NK-92 treated with Interleukin-12 subunit alpha and Interleukin-12 subunit beta, amount 100 ng/mL, for 24 hours (cell line): ENCODE measurements at places on chromosomes 7 and 10.

- no peak for DNase-seq
Observed at GRCh38 chr10:91683975-91684374, 51.1 kb upstream of the PPP1R3C start.

DNA sequence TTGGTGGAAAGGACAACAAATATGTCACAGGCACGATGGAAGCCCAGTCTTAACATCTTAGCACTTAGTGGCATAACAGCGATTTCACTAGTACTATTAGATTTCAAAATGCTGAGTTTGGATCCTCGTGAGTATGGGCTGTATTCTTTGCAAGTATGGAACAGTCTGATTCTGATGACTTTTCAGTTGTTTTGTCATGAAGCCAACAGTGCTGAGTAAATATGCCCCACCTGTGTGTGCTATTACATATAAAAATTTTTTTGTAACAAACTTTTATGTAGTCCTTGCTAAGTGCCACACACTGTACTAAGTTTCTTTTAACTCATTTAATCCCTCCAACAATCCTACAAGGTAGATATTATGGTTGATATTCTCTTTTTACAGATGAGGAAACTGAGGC lies 30.8 kb downstream of the MTURN start:
- no peak for DNase-seq

- DNase-seq, result no peak
Observed at GRCh38 chr7:947391-948210, 6.9 kb downstream of the ADAP1 start.

DNA sequence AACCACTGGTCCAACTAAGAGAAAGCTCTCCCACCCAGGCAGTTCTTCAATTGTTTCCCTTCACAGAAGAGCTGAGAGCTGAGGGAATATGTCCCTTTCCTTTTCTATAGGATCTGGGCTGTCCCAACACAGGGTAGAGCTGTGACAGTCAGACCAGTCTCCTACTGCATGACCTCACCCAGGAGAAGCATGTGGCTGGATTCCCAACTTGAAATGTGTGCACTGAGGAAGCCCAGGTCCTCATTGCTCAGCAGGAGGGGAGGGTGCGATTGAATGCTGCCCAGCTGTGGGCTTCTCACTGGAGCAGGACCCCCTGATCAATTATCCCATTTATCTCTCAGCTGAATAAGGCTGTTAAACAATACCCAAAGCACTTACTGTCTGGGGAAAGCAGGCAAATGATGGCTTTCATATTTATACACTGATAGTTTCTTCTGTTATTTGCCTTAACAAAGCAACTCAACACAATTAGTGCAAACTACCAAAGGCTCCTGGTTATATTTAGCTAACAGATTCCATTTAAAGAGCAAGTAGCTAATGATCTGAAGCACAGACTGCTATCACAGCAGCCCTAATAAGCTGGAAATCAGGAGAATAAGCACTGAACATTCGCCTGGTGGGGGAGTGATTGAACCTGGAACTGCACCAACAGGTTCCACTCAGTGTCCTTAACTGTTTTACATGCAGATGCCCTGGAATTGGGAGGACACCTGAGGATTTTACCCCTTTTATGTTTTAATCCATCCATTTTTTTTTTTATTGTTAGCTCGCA lies 508.8 kb downstream of the CCSER2 start:
- DNase-seq, result no peak

DNA sequence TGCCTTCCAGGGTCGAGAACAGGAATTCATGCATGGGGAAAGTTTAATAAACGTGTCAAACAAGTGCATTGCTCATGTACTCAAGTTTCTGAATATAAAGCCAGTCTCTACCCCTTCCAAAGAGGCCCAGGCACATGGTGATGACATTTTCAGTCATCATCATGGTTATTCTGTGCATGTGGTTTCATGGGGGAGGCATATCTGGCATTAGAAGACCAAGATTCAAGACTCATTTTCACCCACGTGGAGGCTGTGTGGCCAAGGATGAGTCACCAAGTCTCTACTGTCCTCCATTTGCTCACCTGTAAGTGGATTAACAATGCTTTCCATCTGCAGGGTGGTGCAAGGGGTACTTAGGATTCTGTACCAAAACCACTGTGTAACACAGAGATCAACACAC lies 34.0 kb upstream of the CNPY1 start:
- no peak for DNase-seq

GRCh38 chr7:149883452-149883861 lies 9.7 kb downstream of the ATP6V0E2 start:
- DNase-seq, result no peak

- no peak for DNase-seq
Observed at GRCh38 chr7:137873524-137873923, 26.8 kb upstream of the DGKI start.

GRCh38 chr7:29230871-29231345 lies 36.3 kb downstream of the CHN2 start:
- no peak for DNase-seq

GRCh38 chr10:103828587-103829197 lies 26.7 kb downstream of the SH3PXD2A start:
- no peak for DNase-seq

DNA sequence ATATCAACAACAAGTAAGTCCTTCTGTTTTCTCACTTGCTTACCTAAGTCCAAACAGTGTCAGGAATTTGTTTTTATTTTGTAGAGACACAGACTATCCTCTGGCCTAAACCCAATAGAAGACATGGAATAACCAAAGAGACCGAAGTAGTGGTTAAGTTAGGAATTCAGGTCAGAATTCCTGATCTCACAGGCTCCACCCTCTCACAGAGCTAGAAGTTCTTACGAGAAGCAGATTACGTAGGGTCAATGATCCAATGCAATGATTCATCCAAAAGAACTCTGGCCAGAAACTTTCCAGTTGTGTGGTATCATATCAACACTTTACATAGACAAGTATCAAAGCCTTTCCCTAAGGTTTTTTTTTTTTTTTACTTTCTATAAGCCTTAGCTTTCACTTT lies 73.8 kb downstream of the IQUB start:
- DNase-seq, result no peak

DNA sequence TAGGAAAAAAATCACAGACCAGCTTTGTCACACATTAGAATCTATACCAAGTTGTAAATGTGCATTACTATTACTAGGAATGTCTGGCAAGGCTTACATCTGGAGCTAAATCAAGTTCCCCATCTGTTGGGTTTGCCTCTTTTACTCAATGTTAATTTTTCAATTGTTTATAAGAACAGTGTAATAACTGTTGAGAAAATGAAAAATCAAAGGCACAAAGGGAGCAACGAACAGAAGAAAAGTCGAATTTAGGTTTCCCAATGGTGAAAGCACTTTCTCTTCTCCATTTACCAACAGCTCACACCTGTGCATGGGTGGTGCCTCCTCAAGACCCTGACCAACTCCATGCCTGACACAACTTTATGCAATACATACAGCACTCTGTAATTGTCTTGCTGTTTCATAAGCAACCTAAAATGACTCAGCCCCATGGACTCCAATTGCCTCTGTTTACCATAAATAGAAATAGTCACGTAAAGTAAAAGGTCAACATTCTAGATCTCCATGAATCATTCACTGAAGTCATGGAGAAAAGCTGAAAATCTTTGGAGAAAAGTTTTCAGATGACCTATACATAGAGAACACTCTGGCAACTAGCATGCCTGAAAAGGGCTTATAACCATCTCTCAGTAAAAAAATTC lies 95.5 kb upstream of the KCNIP2 start:
- DNase-seq, result no peak

GRCh38 chr10:117762819-117763172 lies 220.2 kb downstream of the EMX2 start:
- DNase-seq, result no peak

DNA sequence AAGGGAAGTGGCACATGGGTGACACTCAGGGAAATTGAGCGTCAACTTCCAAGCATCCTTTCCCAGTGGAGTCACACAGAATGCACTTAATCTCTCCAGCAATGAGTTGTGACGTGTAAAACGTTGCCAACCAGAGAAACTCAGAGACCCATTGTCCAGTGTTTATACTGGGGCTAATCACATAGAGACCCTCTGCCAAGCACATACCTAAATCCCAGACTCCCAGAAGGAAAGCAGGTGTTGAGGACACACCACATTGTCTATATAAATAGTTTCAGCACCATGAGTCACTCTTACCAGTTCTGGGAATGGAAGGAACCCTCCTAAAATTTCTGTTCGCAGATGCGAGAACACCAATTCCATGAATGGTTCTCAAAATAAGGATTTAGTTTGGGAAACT lies 76.4 kb upstream of the BET1 start:
- DNase-seq, result no peak

DNA sequence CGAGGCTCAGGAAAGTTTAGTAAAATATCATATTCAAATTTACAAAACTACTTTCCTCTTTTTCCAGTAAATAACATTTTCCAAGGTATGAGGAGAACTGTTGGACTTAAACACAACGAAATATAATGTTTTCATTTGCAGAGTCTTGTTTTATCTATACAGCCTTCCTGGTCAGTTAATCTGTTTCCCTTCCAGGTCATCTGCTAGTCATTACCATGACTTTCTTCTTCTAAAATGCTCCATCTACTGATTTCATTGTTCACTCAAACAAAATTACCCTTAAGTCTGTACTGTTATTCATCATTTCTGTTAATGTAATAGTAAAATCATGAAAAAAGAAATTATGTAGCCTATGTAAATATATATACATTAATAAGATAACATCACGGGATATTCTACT lies 69.8 kb downstream of the GNAI1 start:
- DNase-seq, result no peak

GRCh38 chr10:133314911-133315310 lies 6.2 kb downstream of the ZNF511 start:
- DNase-seq, result no peak

DNA sequence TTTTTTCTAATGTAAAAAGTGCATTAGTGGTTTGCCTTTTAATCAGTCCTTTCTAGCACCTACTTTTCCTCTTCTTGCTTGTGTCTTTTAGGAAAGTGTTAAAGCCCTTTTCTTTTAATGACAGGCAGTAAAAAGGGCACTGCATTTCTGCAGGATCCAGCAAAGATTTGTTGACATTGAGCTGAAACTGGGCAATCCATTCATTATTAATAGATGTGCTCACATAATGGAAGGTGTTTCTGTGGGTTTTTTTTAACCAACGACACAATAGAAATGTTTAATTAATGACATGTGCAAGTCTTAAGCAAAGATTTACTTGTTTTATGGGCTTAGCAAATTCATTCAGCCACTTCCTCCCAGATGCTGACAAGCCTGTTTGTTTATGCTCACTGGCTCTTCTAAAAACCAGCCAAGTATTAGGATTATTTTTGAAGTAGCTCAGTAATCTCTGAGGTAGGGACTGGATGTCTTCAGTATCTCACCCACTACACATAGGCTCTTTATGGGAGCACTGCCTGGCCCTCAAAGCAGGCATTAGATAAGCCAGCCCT lies 1201.1 kb downstream of the SORCS1 start:
- no peak for DNase-seq

DNA sequence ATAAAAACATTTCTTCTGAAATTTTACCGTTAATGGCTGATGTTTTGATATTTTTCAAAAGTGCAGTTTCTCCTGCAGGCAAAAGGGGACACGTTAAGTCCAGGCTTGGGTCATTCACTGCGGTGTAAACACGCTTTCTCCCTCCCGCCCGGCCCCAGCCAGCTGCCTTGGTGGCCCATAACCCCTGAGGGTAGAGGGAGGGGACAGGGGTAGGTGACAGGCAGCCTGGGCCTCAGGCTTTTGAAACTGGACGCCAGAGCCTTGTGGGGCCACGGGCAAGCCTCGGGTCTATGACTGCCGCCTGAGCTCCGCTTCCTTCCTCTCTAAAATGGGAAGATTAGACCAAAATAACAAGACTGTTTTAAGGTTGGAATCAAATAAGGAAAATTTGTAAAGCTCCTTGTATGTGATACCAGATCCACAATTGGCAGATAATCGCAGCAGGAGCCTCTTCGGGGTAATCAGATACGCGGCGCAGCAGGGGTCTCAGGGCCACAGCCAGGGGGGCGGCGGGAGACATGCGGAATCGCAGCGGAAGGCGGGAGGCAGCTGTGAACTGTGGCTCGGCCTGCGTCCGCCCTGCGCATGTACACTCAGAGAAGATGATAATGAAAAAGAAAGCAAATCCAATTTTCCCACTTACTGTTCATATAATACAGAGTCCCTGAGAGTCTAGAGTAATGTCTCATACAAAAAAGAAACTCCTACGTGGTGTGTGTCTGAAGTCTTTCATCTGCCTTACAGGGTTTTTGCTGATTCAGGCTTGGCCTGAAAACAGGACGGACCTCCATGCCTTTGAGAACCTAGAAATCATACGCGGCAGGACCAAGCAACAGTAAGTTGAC lies 138.3 kb downstream of the EGFR start:
- no peak for DNase-seq

DNA sequence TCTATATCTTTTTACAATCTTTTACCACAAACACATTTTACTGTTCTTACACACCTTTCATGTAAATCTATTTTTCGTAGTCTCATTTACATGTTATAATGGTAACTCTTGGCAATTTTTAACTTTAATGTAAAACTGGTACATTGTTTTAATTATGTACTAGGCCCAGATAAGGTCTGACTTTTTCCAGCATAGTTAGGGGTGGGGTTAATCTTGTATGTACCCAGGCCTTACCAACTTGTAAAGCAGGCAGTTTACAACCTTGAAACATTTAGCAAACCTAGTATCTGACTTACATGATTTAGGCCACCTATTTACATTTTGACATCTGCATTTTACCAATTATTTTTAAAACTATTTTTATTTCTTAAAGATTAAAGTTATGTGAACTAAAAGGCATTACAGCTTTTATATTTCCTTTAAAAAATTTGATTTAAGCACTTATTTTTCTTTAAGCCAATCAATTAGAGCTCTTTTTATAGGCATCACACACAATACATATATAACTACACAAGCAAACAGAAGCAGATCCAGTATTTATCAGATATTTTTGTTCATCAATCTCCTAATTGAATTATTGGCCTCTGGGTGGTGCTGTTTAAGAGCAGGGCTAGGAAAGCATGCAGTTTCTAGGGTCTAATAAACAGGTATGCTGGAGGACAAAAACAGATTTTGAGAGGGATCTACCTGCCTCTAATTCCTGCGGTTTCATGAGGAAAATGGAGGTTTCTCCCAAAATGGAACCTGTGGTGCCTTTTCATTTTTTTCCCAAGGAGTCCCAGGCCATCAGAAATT lies 19.7 kb upstream of the CROT start:
- DNase-seq, result no peak

DNA sequence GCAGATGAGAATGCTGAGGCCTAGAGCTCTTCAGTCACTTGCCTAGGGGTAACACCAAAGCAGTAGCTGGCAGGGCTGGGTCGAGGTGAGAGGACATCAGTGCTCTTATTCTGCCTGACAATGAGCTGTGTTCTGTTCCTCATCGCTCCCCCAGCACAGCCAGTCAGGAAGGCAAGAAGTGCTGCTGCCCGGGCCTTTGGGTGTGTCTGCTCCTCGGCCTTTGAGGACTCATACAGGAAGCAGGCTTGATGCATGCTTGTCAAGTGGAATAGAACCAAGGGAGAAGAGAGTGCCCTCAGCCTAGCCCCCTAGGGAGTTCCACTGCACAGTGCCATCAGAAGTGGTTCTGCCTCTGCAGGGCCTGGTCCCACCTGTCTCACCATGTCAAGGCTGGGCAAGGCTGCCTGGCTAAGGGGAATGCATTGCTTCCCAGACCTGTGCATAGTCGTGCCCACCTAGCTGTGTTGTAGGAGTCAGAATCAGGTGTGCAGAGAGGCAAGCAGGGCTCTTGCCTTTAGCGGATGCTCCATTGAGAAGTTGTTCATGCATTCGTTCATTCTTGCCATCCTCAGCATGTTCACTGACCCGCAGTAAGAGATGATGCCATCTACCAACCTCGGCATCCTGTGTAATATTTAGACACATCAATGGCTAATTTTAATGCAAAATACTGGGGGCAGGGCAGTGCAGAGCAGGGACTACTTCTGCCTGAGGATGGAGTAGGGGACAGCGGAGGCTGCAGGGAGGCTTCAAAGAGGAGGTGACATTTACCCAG lies 156.6 kb downstream of the RPS24 start:
- DNase-seq, result no peak

- DNase-seq, result no peak
Observed at GRCh38 chr10:18681971-18682411, 22.8 kb downstream of the ARL5B start.
